H54 (cell line): ENCODE measurements at places on chromosomes 1 and 21.

DNA sequence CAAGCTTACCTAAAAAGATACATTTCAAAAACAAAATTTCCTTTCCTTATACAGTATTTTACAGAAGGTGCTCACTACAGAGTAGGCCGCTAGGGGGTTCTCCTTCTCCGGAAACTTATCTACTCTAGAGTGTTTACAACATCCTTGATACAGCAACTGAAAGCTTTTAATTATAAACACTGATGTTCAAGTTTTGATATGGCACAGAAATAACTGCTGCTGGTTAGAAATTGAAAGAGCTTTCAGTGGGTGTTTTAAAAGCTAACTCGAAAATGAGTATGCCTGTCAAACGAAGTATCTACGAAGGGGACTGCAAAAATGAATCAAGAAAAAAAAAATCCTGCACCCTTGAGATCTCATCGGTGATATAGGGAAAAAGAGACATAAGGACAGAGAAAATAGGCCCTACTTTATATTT is 1.0 kb downstream of the YOD1 start:
- DNase-seq, result no peak

GRCh38 chr1:22870201-22870871 is 102.3 kb downstream of the LACTBL1 start:
- no peak for DNase-seq

DNA sequence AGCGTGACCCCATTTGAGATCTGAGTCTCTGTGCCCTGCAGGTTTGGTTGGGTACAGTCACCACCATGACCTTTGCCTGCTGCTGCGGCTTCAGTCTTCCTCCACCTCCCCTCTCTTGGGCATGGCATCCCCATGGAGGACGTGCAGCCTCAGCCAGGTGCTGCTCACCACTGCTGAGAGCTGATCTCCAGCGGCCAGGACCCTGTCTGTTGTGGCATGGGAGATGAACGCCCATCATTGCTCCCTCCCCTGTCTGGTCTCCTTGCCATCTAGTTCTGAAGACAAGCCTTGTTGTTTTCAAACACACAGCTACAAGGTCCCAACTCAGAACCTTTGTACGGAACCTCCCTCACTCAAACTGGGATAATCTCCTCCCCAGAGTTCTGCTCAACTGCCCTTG is 19.2 kb upstream of the PKP1 start:
- DNase-seq, result no peak

GRCh38 chr1:24364975-24365678 is 46.0 kb downstream of the GRHL3 start:
- peak; percentile 75 for DNase-seq

GRCh38 chr1:218299416-218299815 is 14.3 kb downstream of the RRP15 start:
- DNase-seq, result no peak

DNA sequence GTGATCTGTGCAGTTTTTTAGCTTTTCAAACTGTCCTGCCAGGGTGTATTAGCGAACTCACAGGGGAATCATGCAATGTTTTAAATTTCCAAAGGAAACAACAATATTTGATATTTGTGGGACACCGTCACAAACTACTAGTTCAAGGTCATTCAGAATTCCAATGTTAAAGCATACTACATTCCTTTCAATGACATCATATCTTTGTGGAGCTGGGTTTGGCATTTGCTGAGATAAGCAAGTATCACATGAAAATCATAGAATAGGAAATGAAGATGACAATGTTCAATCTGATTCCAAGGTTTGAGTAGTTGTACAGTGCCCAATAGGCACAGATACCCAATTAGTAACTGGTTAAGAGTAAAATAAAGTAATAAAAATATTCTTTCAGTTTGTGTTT is 35.6 kb downstream of the NUF2 start:
- DNase-seq, result no peak

GRCh38 chr1:156025876-156026275 is 5.1 kb upstream of the SSR2 start:
- DNase-seq, result no peak

- peak; percentile 28 for DNase-seq
Observed at GRCh38 chr1:34163792-34164731, 968 bp downstream of the CSMD2 start.

DNA sequence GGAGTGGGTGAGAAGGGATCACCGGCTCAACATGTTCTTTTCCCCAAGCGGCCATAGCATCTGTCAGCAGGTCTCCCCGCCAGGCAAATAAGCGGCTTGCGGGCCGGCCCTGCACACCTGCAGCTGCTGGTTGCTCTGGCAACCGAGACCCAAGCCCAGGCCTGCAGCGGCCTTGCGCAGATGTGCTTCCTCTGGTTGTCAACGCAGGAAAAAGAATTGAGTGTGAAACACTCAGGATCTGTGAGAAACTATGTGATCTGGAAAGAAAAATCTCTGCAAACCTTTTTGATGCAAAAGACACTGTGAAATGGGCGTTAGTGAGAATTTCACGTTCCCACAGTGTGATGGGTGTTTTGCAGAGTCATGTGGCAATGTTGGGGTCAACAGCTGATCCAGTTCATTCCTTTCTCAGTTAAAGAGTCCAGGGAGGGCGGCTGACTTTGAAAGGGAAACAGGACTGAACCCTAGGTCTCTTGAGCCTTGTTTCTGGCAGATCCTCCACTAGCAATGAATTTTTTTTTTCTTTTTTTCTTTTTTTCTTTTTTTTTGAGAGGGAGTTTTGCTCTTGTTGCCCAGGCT is 28.4 kb downstream of the TOMM20 start:
- DNase-seq, result no peak

GRCh38 chr1:220879509-220880361 is 492 bp downstream of the HLX start:
- DNase-seq, result peak; percentile 68

GRCh38 chr1:204672482-204673121 is 12.9 kb downstream of the LRRN2 start:
- no peak for DNase-seq

DNA sequence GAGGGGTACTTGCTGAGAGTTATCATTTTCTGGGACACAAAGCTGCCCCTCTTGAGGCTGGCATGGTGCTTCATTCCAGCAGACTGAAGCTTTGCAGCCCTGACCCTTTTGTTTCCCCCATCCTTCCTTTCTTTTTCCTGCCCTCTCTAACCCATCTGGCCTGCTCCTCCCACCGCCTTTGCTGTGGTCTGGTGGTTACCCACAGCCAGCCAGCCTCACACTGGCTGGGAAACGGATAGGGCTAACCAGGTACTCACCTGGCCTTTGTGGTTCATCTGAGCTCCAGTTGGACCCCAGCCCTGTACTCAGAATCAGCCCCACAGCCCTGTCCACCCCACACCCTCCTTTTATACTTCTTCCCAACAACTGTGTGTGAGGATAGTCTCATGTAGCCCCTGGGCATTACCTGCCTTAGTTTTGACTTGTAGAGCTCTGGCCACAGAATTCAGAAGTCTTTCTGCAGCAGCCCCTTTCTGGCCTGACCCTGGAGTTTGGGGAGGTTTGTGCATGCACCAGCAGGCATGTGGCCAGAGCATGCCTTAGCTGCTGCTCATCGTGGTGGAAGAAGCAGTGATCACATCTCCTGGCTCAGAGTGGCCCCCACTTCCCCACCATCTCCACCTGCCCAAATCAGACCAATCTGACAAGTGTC is 138.0 kb downstream of the TRABD2B start:
- no peak for DNase-seq

- no peak for DNase-seq
Observed at GRCh38 chr1:14682941-14683621, 84.6 kb downstream of the KAZN start.
